ENCODE measurements at places on chromosomes 6 and 20.

DNA sequence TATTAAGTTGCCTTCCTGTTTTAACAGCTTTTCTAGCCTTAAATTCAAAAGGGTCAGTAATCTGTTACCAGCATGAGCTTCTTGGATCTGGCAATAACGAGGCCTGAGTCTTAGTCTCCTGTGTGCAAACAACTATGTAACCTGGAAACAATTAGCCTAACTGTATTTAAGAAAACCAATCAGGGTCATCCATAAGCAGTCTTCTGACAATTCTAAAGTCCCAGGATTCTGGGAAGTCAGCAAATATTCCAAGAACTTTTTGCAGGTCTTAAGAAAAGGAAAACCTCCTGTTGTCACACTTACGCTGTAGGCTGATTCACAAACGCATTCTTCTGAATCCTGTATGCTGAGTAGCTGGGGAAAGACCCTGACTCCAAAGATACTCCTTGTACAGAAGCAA, 90.4 kb downstream of the COL12A1 start:
- no peak for DNase-seq

DNA sequence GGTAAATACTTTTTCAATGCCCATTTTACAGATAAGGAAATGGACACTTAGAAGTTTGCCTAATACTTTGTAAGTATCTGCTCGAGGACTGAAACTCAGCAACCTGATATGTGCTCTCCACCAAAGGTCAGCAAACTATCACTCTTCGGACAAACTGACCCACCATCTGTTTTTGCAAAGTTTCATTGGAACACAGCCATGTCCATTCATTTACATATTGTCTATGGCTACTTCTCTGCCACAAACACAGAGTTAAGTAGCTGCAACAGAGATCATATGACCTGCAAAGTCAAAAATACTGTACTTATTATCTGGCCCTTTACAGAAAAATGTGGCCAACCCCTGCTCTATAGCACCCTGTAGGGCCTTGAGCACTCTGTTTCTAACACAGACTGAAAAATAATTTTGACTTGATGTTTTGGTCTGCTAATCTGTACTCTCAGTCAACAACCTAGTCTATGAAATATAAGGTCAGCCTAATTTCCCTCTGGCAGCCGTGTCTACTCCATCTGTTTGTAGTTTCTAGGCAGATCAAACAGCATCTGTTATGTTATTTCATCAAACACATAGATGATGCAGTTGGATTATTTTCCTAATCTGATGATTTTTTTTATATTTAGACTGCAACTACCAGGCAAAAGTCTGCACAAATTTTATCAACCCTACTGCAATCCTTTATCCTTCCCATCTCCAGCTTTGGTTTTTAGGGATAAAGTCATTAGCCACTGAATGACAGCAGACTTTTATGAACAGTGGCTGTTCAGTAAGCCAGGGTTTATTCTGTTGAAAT, 41.4 kb upstream of the BEND6 start:
- no peak for DNase-seq

DNA sequence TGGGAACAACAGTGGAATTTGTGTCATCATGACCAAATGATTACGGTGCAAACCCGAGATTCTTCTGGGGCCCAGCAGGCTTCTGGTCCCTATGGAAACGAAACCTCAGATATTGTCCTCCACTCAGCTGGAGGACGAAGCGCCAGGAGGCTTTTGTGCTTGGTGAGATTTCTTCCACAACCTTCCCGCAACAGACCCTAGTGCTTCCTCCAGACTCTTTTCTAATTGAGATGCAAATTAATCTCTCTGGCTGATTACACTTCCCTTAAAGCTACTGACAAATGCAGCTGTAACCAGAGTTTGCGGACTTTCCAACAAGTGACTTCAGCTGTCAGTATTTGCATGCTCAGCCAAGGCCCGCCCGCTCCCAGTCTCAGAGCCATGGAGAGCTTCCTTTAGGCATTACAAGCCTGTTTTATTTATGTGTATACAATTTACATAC, 96.0 kb downstream of the INSM1 start:
- DNase-seq: no peak

- no peak for DNase-seq
These were observed 101.7 kb upstream of the PMEPA1 start for GRCh38 chr20:57811374-57812020.

GRCh38 chr6:17202526-17202925, 78.6 kb upstream of the RBM24 start:
- DNase-seq: no peak

- no peak for DNase-seq
These were observed 33.2 kb downstream of the HLA-DRA start for GRCh38 chr6:32472781-32473375.

DNA sequence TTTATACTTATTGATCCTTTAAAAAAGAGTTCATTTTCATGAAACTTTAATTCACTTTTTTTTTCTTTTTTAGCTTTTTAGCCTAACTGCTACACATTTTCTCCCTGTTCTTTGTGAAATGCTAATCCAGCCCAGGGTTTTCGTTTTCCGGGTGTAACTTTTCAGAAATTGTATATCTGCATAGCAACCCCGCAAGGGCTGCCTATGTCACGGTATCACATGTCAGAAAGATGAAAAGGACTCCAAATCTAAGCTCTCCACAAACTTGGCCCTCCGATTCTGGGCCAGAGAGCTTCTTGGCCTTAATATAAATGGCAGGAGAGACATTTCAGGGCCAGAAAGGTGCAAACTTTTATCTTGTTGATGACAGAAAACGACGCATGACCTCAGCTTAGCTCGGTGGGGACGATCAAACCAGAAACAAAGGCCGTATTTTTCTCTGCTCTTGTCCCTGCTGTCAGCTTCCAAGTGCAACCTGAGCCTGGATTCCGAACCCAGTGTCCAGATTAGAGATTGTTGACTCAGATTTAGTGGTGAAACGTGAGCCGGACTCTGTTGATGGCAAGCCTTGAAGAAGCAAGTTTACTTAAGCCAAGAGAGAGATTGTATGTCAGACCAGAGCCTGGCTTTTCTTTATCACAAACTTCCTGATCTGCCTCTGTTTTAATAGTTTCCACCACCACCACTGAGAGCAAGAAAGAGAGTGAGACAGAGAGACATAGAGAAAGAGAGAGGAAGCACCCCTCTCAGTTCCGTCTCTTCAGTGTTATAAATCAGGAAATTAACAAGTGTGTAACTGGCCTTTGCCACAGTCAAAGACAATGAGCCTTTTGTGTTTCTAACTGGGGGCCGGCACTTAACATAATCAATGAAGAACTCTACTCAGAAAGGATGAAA, 157.8 kb downstream of the SCML4 start:
- DNase-seq: no peak

DNA sequence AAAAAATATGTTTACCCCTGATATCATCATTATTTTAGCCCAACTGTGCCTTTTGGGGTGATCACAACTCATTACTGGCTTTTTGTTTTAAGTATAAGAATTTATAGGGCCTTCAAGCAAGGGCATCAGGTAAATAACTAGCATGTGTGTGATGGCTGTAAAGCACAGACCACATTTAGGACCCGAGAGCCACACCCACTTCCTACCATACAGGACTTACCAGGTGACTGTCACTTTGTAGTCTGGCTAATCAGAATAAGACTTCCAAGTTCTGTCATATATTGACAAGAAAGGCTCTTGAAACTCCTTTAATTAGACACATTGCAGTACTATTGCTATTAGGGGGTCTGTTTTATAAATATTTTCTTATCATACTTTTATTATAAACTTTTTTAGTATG, 31.1 kb downstream of the TMEM242 start:
- DNase-seq: no peak

GRCh38 chr20:25535762-25536161, 49.6 kb downstream of the NINL start:
- no peak for DNase-seq

GRCh38 chr6:56946368-56946767, 8.5 kb upstream of the BEND6 start:
- DNase-seq: no peak

All from memory B cell (primary cell).